Stimulated activated CD8-positive, alpha-beta memory T cell treated with anti-CD3 and anti-CD28 coated beads, Interleukin-4, amount 100 ng/mL, for 1 hour (primary cell): ENCODE measurements at places on chromosomes 11 and 22.

DNA sequence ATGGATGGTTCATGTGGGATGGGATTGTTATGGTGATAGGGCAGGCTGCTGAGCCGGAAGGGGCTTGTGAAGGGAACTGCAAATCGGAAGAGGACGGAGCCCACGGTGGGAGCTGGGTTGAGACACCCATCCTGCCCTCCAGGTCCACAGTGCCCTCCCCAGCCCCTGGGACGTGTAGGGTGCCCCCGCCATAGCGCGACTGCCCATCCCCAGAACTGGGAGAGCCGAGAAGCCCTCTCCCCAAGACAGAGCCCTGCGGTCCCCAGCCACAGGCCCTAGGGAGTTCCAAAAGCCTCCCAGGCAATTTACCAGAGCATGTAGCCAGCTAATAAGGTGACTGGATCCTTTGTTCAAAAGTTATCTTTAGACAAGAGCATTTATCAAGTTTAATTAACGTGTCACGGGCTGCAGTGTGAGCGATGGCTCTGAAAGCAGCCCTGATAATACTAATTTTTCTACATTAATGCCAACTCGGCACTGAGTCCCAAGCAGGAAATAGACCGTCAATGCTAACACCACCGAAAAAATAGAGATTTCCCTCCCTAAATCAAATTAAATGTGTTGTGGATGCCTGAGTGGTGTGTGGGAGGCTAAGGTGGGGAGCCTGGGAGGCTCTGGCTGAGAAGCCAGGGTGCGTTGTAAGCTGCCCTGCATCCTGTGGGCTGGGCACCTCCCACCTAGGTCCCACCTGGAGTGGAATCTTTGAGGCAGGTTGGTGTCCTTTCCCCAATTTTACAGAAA, 76.8 kb upstream of the RTL6 start:
- no peak for DNase-seq

DNA sequence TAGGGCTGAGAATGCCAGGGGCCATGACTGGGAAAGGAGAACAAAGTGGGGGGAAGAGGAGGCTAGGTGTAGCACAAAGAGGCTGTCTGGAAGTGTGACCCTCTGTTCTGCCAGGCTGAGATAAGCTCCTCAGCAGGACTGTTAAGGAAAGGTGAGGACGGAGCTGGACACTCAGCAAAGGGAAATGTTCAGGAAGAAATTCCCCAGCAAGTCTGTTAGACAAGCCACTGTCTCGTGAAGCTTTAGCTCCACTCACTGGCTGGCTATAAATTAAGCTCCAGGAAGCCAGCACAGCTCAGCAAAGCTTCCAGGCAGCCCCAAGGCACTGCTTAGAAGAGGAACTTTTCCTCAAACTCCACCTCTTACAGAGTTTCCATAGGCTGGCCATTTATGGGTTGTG, 181.2 kb upstream of the API5 start:
- no peak for DNase-seq

GRCh38 chr11:62786318-62787004, 741 bp upstream of the TMEM179B start:
- peak; percentile 72 for DNase-seq

DNA sequence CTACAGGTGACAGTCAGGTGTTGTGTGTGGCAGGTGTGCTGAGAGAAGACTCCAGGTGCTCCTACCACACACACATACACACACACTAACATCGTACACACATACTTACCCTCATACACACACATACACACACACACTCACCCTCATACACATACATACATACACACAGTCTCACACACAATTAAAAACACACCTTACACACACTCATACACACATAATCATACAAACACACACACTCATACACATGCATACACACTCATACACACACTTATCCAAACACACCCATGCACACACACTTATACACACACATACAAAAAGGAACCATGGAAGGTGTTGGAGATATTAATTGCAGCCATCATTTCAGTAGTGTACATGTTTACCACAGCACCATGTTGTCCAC, 4.6 kb downstream of the KRTAP5-3 start:
- DNase-seq: no peak

GRCh38 chr11:57476757-57477506, 16.6 kb downstream of the RTN4RL2 start:
- no peak for DNase-seq

DNA sequence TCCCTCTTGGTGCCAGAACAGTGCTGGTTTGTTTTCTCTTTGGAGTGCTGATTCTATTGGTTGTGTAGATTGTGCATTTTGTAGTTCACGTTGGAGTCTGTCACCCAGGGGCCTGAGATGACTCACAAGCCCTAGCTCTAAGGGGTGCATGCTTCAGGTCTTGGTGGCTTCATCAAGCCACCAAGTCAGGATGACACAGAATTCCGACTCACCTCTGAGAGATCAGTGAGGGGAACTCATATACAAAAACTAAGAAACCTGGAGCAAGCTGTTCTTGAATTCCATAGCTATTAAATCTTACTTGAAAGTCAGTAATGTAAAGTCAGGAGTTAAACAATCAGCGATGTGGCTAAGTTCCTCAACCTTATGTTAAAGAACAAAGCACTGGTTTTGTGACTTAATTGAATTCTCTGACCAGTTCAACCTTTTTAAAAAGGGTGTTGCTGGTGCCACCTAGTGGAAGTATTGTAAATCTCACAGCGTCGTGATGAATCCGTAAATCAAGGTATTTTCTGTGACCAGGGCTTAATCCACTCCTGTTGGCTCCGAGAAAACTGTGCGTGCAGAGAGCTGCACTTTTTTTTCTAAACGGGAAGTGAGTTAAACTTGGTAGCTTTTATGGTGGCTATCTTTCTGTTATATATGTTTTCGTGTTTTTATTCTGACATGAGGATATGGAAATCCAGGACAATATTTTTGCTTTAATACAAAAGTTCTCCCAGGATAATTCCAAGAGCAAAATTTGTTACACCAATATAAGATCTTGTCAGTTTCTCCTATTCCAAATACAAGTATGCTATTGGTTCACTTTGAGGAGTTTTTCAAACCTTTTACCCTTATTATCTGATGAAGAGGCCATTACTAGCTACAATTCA, 14.6 kb downstream of the MMP13 start:
- no peak for DNase-seq

GRCh38 chr11:3162410-3163240, 2.5 kb downstream of the OSBPL5 start:
- no peak for DNase-seq

- DNase-seq: no peak
Measured at GRCh38 chr11:3147257-3147619, 17.9 kb downstream of the OSBPL5 start.

GRCh38 chr11:118619444-118620197, 12.2 kb downstream of the PHLDB1 start:
- no peak for DNase-seq

- DNase-seq: no peak
Measured at GRCh38 chr11:19552656-19553260, 159.9 kb upstream of the NAV2 start.

- no peak for DNase-seq
Measured at GRCh38 chr11:60282286-60282685, 1.8 kb downstream of the MS4A4A start.

DNA sequence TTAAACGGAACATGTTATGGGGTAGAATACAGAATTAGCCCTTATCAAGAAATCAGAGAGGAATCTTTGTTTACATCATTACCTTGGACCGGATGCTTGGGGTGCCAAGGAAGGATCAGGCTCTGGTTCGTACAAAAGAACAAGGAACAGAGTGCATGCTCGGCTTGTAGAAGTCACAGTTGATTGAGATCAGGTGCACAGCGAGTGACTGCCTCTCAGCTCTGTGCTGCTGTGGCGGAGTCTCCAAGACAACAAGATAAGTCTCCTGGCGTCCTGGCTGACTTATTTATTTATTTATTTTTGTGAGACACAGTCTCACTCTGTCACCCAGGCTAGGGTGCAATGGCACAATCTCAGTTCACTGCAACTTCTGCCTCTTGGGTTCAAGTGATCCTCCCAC, 31.8 kb downstream of the GLB1L2 start:
- no peak for DNase-seq

GRCh38 chr11:24206030-24206429, 290.8 kb upstream of the LUZP2 start:
- no peak for DNase-seq

DNA sequence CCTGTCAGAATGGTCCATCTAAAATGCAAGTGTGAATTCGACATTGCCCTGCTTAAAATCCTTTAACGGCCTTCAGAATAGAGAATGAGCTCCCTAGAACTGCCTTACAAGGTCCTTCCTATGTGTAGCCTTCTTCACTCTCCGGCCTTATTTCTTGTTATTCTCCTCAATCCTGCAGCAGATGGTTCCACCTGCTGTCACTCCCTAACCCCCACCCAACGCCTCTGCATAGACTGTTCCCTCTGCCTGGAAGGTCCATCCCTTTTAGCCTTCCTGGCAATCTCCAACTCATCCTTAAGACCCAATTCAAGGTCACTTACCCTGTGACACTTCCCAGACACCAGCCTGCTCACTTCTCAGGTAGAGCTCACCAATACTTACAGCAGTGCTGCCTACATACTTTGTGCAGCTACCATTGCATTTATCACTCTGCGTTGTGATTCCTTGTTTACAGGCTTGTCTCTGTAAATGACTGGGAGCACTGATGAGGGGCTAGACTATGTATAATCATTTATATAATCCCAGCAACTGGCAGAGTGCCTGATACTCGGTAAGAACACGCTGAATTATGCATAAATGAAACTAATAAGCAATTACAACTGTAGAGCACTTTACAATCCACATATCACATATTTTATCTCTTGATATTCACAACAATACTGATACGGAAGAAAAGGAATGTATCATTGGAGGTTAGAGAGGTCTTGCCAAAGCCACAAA, 58.9 kb downstream of the CLPB start:
- no peak for DNase-seq

- DNase-seq: peak; percentile 17
Measured at GRCh38 chr11:93740730-93741093, 583 bp downstream of the TAF1D start.

DNA sequence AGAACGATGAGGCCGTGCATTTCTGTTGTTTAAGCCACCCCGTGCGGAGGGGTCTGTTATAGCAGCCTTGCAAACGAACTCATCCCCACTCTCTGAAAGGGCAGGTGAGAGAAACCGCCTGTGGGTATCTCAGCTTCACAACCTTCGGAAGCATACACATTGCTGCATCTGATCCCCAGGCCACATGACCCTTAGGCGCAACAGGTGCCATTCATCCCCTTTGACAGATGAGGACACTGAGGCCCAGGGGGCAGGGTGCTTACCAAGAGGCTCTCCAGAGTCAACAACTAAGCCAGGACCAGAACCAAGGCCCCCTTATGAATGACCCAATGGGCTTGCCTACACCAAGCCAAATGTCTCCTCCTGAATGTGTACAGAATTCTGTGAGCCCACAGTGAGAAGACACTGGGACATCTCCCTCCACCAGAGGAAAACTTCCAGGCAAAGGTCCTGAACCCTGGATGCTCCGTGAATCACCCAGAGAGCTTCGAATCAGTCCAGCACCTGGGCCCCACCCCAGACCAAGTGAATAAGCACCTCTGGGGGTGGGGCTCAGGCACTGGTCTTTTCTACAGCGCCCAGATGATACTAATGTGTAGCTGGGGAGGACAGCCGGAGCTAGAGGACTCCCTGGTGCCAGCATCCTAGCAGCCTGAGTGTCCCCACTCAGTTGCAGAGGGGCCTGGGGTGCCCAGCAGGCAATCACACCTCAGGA, 83.2 kb downstream of the BUD13 start:
- no peak for DNase-seq

DNA sequence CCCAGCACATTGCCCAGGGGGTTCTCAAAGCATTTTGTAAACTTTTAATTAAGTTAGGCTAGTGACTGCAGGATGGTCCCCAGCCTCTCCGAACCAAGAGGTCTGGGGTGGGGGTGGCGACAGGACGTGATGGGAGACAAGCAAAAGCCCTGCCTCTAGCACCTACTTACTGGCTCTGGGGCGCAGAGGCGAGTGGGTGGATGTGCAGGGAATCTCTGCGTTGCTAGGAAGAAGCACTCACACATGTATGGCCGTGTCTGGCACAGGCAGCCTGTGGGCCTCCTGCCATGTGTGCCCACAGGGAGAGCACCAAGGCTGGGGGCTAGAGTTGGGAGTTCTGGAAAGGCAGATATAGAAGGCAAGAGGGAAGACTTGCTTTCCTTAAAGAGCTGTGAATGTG, 6.3 kb downstream of the OPCML start:
- no peak for DNase-seq

- DNase-seq: no peak
Measured at GRCh38 chr11:73315293-73316020, 7.4 kb downstream of the ARHGEF17 start.

DNA sequence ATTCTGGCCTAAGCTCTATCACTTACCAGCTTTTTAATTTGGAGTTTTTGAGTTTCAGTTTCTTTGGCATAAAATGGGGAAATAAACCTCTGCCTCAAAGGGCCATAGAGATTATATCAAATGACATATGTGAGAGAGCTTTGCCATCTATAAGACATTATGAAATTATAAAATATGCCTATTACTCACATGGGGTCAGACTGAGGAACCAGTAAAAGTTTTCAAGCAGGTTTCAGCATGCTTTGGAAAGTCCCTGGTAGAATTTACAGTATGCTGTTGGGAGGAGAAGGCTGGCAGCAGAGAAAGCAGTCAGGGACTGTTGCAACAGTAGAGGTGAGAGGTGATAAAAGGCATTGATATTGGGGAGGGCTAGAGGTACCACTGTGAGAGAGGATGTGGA, 13.6 kb upstream of the MTNR1B start:
- no peak for DNase-seq

- no peak for DNase-seq
Measured at GRCh38 chr22:24841261-24841660, 35.2 kb downstream of the SGSM1 start.

DNA sequence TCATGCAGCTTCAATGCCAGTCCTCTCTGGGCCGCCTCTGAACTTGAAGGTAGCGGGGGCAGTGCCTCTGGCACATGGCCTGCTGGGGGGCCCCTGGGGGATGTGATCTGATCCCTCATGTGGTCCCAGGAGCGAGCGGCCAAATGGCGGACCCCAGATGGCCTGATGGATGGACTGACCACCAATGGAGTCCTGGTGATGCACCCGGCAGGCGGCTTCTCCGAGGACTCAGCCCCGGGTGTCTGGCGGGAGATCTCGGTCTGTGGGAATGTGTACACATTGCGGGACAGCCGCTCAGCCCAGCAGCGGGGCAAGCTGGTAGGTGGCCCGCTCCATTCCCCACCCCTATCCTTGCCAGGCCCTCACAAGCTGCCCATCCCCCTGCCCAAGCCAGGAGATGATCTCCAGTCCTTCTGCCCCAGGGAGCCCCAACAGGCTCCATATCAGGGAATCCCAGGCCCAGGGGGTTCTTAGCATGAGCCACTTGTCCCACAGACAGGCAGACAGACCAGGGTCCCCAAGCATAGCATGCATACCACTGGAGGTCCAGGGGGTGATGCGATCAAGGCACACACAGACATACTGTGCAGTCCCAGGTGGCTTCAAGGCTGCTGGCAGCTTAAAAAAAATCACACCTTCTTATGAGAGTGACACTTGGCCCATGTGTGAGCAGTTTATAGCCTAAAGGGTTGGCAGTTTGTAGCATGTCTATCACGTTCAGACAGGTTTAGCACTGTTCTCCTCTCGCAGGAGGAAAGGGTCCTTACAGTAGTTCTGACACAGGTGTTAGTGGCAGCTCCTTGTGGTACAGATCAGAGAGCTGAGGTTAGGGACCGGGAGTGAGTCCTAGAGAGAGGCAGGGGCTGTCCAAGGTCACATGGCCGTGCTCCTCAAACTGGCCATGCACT, 6.4 kb upstream of the DPP3 start:
- no peak for DNase-seq
